Cerebellar nuclear complex (tissue), 1 donor: ENCODE measurements at places on chromosomes 13 and 19.

GRCh38 chr13:43086181-43086580, 62.8 kb downstream of the DNAJC15 start:
- DNase-seq = no peak

DNA sequence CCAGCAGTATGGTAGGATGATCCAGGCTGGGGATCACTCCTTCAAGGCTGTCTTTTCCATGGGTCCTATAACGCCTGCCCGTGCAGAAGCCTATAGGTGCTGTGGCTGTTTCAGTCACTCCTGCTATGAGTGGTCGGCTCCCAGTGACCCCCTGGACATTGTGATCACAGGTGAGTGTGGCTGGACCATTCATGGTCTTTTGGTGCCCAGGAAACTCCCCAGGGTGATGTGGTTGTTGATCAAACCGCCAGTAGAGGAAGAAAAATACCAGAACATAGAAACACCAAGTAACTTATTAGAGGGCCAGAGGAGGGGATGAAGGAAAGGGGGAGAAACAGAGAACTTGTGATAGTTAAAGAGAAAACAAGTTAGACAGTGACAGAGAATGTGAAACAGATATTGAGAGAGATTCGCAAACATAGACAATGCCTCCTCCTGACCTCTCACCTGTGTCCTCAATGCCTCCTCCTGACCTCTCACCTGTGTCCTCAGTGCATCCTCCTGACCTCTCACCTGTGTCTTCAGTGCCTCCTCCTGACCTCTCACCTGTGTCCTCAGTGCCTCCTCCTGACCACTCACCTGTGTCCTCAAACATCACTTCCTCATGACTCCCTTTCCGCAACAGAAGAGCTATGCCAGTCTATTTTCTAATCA, 19.4 kb downstream of the LAIR2 start:
- DNase-seq = no peak

- no peak for DNase-seq
Observed at GRCh38 chr19:39497996-39498797, 550 bp upstream of the DLL3 start.

DNA sequence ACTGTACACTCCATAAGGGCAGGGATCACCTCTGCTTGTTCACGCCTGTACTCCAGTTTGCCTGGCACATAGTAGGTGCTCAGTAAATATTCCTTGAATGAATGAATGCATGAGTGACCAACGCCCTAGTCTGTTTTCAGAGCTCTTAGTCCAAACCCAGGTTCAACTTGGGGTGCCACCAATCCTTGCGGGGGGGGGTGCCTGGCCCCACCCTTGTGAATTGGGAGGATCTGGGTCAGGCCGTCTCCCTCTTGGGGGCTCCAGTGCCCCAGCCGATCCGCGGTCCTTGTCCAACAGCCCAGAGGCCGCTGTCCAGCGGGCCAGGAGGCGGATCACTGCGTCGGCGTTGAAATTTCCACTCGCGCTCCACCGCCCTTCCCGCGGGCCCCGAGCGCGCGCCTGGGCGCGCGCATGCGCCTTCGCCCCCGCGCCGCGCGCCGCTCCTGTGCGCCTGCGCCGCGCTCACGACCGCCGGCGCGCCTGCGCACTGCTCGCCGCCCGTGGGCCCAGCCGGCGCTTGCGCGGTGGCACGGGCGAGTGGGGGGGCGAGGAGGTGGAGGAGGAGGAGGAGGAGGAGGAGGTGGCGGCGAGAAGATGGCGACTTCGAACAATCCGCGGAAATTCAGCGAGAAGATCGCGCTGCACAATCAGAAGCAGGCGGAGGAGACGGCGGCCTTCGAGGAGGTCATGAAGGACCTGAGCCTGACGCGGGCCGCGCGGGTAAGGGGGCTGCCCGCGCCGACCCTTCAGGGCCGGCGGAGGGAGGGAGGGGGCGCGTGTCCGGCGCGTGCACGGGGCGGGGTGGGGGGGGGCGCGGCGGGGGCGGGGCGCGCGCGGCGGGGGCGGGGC, at the start of gene CRTC1:
CRTC1 (plus strand) TSS at position 572 of the 849 bp plus-strand sequence; CDS start at position 595, 23 bp downstream.
- DNase-seq = no peak

DNA sequence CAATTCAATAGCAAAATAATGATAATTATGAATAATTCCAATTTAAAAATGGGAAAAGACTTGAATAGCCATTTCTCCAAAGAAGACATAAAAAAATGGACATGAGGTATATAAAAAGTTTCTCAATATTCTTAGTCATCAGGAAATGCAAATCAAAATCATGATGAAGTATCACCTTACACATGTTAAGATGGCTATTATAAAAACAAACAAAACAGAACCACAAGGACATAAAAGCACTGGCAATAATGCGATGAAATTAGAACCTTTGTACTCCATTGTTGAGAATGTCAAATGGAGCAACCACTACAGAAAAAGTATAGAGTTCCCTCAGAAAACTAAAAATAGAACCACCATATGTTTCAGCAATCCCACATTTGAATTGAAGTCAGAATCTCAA, 1186.1 kb downstream of the SLITRK5 start:
- no peak for DNase-seq

DNA sequence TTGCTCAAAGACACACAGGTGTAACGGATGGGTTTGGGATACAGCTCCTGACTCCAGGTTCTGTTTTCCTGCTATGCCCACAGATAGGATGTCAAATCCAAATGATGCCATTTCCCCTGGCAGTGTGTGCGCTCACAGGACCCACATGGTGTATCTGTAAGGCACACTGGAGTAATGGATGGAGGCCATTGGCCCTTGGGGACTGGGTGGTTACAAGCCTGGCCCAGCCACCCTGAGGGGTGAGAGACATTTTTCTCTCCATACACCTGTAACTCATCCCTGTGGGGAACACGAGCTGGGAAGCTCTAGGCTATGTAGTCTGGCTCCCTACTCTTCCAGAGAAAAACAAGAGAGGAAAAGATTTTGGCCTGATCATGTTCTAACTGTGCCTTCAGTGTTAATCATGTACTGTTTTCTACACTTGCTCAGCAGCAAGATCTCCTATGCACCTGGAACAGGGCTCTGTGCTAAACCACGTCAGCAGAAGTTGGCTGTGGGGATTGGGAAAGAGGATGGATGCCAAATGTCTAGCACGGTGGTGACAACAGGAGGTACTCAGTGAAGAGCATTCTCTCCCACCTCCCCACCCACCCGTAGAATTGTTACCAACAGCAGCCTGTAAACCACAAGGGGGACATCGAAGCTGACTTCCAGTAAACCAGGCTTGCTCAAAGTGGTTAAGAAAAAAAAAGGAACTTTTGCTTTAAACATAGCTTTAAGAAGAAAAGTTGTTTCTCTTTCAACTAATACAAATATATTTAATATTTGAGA, 237.0 kb downstream of the LACC1 start:
- no peak for DNase-seq

DNA sequence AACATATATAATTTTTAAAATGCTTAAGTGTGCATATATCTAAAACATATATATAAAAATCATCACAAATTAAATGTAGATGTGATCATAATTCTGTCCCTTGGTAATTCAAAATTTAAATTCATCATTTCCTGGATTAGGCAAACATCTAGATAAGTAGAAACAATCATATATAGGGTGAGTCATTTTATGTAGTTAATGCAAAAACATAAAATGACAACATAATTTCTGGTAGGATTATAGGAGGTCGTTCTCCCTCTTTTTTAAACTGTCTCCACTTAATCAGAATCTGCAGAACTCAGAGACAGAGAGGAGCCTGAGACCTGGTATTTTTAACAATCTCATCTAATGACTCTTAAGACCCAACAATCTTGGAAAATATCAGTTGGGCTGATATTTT, 333.4 kb downstream of the KCTD12 start:
- DNase-seq = no peak

- DNase-seq = no peak
Observed at GRCh38 chr19:35449359-35450043, 1.4 kb downstream of the FFAR2 start.

DNA sequence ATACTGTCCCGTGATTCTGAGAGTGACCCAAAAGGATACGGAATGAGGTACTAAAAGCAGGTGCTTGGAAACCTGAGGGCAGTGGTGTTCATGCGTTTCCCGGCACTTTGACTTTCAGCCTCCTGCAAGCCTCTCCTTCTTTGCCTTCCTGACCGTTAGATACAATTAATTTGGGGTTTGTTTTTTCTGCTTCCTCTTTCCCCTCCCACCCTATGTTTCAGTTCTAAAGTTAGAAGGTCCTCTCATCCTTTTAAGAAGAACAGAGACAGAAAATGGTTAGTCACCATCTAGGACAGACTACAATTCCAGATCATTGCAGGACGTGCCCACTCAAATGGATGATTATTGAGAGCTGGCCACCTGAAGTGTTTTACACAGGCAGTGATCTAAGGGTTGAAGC, 1.8 kb upstream of the LILRB4 start:
- no peak for DNase-seq

GRCh38 chr19:33055718-33056117, 9.0 kb downstream of the RHPN2 start:
- no peak for DNase-seq

- DNase-seq = no peak
Observed at GRCh38 chr19:36379510-36379819, 464 bp upstream of the ZFP14 start.

- DNase-seq = no peak
Observed at GRCh38 chr19:35224681-35225571, 3.6 kb downstream of the FAM187B start.

GRCh38 chr13:94113245-94113644, 366.2 kb downstream of the DCT start:
- no peak for DNase-seq

DNA sequence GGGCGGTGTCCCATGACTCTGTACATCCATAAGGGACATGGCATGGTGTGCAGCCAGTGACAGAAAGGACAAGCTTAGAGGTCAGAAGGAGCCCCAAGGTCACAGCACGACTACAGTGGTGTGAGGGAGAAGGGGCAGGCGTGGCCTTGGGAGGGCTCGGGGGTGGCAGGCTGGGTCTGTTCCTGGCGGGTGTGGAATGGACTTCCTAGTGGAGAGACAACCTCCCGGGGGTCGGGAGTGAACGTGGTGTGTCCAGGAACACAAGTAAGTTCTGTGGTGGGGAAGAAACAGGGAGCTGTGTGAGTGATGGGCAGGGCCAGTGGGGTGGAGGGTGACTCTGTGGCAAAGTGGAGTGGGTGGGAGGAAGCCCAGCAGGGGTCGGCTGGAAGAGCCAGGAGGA, 279.3 kb downstream of the TEX29 start:
- no peak for DNase-seq

DNA sequence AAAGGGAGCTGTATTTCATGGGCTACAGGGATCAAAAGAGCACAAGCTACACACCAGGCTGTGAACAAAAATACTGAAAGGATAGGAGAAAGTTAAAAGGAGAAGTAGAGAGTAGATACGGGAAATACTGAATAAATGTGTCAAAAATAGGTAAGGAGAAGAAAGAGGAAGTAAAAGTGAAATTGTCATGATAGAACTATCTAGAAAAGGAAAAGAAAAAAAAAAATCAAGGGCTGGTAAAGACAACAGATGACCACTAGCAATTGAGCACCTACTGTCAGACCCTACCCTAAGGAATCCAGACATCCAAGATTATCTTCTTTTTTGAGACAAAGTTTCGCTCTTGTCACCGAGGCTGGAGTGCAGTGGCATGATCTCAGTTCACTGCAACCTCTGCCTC, 4.8 kb downstream of the RUBCNL start:
- no peak for DNase-seq

- no peak for DNase-seq
Observed at GRCh38 chr19:50819636-50820035, 4.0 kb downstream of the KLK1 start.

- DNase-seq = no peak
Observed at GRCh38 chr19:18768997-18769891, 21.9 kb downstream of the COMP start.

- DNase-seq = peak; percentile 34
Observed at GRCh38 chr19:35549174-35549788, 3.9 kb downstream of the TMEM147 start.

- no peak for DNase-seq
Observed at GRCh38 chr19:7783991-7784423, 21.0 kb downstream of the CLEC4M start.

GRCh38 chr19:38003438-38004185, 96.6 kb downstream of the SIPA1L3 start:
- DNase-seq = no peak

DNA sequence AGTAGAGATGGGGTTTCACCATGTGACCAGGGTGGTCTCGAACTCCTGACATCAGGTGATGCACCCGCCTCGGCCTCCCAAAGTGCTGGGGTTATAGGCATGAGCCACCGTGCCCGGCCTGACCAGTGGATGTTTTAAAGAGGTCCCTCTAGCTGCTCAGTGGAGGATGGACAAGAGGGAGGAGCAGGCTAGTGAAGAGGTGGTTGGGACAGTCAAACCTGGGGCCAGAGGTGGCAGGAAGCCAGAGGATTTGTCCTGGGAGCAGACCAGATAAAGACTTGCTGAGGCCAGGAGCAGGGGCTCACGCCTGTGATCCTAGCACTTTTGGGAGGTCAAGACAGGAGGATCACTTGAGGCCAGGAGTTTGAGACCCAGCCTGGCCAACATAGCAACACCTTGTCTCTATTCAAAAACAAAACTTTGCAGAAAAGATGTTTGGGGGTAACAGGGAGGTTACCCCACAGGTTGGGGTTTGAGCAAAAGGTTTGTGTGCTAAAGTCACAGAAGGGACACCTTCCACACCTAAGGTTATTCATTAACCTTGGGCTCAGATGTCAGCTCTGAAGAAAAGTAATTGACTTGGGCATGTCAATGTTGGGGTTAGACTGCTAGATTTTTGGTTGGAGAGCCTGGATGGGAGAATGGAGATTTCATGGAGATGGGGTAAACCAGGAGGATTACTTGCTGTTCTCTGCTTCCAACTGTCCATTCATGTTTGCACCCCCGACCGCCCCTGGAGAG, 9.0 kb downstream of the BCAM start:
- DNase-seq = no peak

- no peak for DNase-seq
Observed at GRCh38 chr19:7000816-7001215, 20.4 kb downstream of the MBD3L2B start.

DNA sequence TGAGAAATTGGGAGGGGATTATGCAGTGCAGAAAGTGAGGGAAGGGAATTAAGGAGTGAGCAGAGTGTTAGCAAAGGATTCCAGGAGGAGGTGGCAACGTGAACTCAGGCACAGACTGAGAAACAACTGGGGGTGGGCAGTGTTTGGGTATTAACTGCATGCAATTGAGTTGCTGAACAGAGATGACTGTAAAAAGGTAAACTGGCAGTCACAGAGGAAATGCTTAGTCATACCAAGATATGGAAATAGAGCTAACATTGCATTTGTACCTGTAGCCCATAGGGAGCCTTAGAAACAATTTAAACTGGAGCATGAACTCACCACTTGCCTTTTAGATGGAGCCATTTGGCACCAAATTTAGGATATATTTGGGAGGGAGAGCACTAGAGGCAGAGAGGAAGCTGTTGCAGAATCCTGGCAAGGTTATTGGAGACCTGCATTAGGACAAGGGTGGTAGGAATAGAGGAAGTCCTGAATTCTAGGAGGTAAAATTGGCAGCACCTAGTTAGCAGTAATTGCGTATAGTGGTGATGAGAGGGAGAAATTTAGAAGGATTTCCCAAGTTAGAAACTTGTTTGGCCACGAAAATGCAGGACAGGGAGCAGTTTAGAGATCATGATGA, 100.6 kb upstream of the FRY start:
- no peak for DNase-seq

- no peak for DNase-seq
Observed at GRCh38 chr19:42352301-42353259, 27.1 kb downstream of the MEGF8 start.
